ENCODE measurements at places on chromosomes 5 and 9.

- DNase-seq: no peak
Measured at GRCh38 chr9:92275541-92275940, 18.0 kb downstream of the IARS1 start.

DNA sequence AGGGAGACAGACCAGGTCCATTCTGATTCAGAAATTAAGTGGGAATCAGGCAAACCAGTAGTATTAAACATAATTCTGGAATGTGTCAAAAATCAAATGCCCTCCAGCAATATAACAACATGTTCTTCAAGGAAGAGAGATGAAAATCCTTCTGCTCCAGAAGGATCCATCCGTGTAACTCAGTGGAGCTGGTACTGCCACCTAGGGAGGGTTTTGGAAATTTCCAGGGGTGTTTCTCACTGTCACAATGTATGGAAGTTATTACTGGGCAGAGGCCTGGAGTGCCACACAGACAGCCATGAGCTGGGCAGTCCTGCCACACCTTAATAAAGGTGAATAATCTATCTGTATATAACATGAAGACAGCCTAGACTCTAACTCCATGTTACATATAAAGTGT is 87.5 kb downstream of the TTLL11 start:
- DNase-seq: no peak

- DNase-seq: no peak
Measured at GRCh38 chr5:107377277-107377609, 293.5 kb downstream of the EFNA5 start.

- no peak for DNase-seq
Measured at GRCh38 chr5:5021436-5021835, 118.7 kb upstream of the ADAMTS16 start.

GRCh38 chr5:142325725-142326479 is 1.1 kb upstream of the SPRY4 start:
- DNase-seq: peak; percentile 75

All from NT2/D1 (cell line).